Activated CD4-positive, alpha-beta T cell treated with anti-CD3 and anti-CD28 coated beads, Interleukin-2, amount 50 U/mL, for 4 hours (primary cell): ENCODE measurements at places on chromosomes 7 and 10.

- DNase-seq, result no peak
Measured at GRCh38 chr7:87648316-87648715, 20.1 kb downstream of the RUNDC3B start.

DNA sequence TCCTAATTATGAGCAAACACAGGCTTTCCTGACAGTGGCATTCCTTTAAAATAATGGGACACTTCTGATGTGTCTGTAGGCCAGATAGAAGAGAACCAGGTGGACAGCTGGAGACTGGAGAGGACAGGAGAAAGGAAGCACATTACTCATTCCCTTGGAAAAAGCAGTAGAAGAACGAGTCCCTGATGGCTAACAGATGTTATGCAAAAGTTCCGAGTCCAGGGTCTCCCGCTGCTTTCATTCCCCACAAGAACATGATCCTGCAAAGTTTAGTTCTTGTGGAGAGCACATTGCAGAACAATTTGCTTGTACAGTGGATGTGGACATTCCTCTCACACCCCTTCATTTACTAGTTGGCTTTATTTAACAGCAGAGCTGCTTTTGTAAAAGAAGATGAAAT is 137.6 kb downstream of the GPAM start:
- DNase-seq, result no peak

DNA sequence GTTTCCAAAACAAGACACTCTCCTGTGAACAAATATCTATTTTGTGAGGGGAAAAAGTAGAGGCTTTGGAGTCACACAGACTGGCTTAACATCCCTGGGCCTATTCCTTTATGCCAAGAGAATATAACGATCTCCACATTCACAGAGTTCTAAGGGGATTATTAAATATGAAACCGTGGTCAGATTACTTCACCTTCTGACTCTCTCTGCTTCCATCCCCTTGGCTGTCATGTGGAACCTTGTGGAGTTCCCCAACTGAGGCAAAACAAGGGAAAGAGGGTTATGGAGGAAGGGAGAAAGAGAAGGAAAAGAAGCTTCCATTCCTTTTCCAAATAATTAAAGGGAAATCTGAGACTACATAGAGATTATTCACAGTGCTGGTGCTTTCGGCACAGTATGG is 55.5 kb upstream of the ATP6V0A4 start:
- no peak for DNase-seq

GRCh38 chr10:101000915-101001658 is 1.5 kb downstream of the LZTS2 start:
- no peak for DNase-seq

DNA sequence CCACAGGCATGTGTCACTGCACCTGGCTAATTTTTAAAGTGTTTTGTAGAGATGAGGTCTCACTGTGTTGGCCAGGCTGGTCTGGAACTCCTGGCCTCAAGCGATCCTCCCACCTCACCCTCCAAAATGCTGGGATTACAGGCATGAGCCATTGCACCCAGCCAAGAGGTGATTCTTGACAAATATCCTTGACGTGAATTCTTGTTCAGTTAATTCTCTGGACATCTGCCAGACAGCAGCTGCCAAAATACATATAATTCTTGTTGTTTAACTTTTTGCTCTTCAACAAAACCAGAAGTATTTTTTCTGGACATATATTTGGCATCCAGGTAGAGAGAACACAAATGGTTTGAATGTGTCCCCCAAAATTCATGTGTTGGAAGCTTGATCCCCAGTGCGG is 3.2 kb downstream of the ACADSB start:
- DNase-seq, result no peak

- DNase-seq, result no peak
Measured at GRCh38 chr7:8211725-8212096, 50.3 kb downstream of the ICA1 start.

DNA sequence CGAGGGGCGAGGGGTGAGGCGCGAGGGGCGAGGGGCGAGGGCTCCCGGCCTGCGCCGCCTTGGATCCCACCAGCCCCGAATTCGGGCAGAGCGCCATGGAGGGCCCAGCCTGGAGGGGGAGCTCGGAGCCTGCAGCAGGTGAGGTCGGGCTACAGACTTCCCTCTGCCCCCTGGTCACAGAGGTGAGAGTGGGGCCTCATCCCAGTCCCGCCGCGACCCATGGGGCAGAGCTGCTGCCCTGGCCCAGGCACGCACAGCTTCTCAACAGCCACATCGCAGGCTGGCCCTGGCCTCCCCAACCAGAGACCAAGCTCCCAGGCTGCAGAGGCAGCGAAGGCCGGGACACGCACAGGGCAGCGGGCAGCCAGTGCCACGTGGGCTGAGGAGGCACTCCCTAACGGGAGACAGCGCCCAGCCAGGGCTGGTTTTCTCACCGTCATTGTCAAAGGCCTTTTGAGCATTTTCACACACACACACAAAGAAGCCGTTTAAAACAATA is 191.8 kb downstream of the PTPRN2 start:
- no peak for DNase-seq

GRCh38 chr10:31820778-31821369 is 107.8 kb downstream of the ARHGAP12 start:
- no peak for DNase-seq

DNA sequence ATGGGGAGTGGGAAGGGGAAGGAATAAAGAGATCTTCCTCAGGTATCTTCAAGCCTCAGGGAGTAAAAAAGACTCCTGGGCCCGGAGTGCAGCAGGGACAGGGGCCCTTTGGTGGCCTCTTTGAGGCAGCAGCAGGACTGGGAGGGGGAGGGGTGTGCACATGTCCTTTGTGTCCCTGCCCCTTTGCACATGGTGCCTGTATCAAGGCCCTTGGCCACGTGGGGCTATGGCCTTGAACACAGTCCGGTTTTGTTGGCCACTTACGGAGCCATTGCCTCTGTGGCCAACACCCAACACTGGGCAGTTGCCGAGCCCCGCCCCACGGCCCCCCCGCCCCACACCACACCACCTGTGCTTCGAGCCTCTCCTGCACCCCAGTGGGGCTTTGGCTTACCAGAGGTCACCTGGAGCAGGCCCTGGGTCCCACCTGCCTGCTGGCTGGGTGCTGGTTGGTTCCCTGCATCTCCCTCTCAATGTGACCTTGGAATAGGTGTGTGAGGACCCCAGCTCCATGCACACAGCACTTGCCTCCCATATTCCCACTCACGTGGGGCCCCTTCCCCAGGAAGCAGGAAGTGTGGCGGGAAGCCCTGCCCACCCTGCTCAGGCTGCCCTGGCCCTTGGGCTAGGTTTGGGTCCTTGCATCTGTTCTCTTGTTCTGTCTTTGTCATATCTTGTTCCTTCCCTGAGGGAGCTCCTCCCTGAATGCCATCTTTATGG is 5.4 kb downstream of the SAP25 start:
- DNase-seq, result no peak

DNA sequence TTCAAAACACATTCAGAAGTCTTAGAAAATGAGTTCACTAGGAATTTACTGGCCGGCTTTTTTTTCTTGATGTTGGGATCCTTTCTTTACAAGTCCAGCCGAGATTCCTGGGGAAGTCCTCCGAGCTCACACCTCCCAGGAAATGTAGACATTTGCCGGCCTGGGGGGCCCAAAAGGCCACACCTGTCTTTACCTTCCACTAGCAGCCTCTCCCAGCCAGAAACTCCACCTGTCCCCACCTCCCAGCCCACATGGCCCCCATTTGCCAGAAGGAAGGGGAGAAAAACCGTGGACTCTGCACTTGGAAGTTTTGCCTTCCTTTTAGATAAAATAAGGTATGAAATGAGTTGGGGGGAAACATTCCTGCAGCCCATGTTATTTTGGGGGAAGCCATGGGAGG is 27.6 kb upstream of the EMX2 start:
- no peak for DNase-seq

DNA sequence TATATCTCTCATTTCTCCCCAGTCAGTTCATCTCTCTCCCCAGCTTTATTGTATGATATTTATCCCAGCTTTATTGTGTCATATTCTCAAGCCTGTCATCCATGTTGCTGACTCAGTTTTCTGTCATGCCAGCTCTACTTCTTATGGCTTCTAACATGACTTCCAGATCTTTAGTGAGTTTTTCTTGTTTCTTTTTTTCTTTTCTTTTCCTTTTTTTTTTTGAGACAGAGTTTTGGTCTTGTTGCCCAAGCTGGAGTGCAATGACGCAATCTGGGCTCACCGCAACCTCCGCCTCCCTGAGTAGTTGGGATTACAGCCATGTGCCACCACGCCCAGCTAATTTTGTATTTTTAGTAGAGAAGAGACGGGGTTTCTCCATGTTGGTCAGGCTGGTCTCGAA is 28.7 kb upstream of the CALU start:
- no peak for DNase-seq

- no peak for DNase-seq
Measured at GRCh38 chr10:13708256-13708990, 121.7 kb downstream of the PRPF18 start.

GRCh38 chr7:18064242-18064838 is 36.7 kb upstream of the PRPS1L1 start:
- no peak for DNase-seq

DNA sequence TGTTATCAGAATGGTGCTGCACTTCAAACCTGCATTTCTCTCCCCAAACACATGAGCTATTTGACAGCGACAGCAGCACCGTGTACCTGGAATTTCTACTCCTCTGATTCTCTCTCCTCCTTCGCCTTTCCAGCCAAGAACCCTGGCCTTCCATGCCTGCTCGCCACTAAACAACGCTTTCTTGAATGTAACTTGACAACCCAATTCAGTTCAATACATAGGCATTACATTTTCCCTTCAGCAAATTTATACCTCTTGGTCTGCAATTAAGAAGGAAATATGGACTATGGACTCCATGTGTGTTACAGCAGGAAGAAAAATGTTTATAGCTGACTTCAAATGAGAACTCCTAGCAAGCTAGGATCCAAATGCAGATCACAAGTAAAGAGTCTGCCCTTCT is 162.6 kb upstream of the AUTS2 start:
- no peak for DNase-seq

- no peak for DNase-seq
Measured at GRCh38 chr10:12463459-12463838, 114.1 kb downstream of the CAMK1D start.

- peak; percentile 60 for DNase-seq
Measured at GRCh38 chr7:99579956-99580777, 17.9 kb upstream of the TMEM225B start.

GRCh38 chr7:5349005-5349380 is 66.2 kb downstream of the SLC29A4 start:
- no peak for DNase-seq

GRCh38 chr7:36600869-36601530 is 123.3 kb downstream of the AOAH start:
- no peak for DNase-seq

GRCh38 chr10:46037107-46037825 is 6.8 kb upstream of the NCOA4 start:
- DNase-seq, result no peak

- DNase-seq, result no peak
Measured at GRCh38 chr7:158245724-158246041, 341.9 kb downstream of the PTPRN2 start.

DNA sequence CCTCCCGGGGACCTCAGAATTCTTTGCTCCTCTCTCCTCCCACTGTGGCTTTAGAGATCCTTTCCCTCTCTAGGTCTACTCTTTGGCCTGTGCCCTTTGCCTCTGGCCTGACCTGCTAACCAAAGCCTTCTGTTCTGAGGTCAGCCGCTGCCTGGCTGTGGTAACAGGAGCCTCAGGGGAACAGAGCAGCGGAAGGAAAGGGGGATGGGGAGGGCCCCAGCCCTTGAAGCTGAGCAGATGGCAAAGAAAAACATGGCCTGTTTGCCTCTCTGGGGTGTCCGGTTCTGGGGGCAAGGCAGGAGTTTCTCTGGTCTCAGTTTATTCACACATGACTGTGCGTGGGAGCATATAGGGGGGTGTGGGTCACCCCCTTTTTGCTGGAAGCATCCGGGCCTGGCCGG is 28.2 kb downstream of the COL26A1 start:
- no peak for DNase-seq

DNA sequence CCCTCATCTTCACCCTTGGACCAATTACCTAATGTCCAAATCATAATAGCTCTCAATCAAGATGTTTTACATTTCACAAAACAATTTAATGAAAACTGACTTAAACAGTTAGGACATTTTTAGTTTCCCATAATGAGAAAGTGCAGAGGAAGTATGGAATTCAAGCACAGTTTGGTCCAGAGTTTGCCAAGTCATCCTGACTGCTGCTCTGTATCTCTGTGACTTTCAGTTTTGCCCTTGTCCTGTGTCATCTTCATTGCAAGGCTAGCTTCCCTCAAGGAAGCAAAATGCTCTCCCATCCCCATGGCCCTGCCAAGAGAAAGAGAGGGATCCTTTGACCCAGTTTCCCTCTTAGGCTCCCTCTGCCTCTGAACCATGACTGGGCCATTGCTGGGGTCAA is 7.9 kb upstream of the PLEKHS1 start:
- no peak for DNase-seq

DNA sequence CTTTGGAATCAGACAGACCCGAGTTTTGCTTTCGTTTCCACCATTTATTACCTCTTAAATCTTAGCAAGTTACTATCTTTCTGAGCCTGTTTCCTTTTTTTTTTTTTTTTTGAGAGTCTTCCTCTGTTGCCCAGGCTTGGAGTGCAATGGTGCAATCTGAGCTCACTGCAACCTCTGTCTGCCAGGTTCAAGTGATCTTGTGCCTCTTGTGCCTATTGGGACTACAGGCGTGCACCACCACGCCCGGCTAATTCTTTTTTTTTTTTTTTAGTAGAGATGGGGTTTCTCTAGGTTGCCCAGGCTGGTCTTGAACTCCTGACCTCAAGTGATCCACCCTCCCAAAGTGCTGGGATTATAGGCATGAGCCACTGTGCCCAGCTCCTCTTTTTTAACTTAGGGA is 79.5 kb upstream of the LRRC17 start:
- no peak for DNase-seq

DNA sequence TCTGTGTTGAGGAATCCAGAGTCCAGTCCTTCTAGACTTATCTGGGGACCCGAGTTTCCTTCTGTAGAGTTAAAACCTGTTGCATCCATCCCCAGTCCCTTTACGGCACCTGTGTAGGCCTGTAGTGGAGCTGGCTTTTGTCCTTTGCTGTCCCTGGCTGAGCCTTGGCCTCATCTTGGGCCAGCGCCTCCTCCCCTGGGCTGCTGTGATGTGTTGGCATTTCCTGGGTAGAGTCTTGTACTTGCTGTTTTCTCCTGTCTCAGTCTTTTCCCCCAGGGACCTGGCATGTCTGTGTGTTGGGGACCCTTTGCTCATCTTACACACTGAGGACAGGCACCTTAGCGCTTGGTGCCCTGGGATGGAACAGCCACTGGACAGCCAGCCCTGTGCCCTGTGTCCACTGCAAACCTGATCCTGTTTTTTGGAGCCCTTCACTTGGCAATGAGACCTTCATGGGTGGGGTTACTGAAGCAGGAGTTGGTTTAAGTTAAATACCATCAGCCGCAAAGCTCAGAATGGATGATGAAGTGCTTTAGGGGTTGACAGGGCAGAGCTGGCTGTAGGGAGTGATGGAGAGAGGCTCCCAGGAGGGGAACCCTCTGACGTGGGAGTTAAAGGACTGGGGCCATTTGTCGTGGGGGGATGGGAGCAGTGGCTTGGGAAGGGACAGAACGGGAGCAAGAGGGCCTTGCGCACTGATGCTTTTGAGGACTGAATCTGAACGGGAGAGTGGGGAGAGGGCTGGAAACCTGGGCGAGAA is 50.9 kb downstream of the CUX1 start:
- no peak for DNase-seq
